ENCODE measurements at places on chromosomes 1 and 21.

- DNase-seq: no peak
Observed at GRCh38 chr1:75708910-75709309, 15.6 kb upstream of the ACADM start.

DNA sequence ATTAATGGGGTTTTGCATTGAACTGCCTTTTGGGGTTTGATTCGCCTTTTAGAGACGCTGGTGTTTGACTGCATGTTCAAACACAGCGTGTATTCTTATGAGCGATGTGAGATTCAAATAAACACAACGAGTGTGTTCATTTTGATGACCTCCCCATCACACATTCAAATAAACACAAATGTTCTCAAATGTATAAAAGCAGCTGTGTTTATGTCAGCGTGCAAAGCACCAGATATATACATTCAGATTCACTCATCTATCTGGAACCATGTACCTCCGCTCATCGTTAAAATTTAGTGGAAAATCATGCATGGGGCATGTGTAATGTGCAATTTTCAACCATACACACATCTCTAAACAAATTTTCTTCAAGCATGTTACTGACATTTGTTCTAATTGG is 21.4 kb upstream of the LMO4 start:
- DNase-seq: no peak

DNA sequence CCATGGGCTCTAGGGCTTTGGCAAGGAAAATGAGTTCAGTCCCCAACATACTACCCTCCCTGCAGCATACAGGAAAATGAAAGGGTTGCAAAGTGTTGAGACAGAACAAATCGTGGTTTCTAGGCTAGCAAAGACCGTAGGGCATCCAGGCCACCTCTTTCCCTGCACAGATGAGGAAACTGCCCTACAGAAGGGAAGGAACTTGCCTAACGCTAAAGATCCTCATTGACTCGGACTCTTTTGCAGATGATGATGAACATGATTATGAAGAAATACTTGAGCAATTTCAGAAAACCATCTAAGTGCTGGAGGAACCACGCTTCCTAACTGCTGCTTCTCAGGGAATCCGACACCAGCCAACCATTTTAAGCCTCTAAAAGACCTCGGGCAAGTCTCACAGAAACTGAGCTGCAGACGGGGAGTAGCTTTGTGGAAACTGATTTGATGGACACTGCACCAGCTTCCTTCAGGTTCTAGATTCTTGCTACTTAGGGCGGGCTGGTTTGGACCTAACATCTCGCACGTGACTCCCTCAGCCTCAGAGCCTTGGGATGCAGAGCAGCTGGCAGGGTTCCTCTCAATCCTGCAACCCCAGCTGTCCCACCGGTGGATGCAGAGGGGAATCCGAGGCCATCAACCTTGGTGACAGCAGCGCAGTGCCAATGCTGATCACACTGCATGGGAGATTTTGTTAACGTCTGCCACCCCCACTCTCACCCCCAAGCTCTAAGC is 13.4 kb downstream of the THEMIS2 start:
- no peak for DNase-seq

- no peak for DNase-seq
Observed at GRCh38 chr1:43293176-43293575, 7.6 kb upstream of the TIE1 start.

- no peak for DNase-seq
Observed at GRCh38 chr1:64754173-64754572, 9.3 kb downstream of the RAVER2 start.

DNA sequence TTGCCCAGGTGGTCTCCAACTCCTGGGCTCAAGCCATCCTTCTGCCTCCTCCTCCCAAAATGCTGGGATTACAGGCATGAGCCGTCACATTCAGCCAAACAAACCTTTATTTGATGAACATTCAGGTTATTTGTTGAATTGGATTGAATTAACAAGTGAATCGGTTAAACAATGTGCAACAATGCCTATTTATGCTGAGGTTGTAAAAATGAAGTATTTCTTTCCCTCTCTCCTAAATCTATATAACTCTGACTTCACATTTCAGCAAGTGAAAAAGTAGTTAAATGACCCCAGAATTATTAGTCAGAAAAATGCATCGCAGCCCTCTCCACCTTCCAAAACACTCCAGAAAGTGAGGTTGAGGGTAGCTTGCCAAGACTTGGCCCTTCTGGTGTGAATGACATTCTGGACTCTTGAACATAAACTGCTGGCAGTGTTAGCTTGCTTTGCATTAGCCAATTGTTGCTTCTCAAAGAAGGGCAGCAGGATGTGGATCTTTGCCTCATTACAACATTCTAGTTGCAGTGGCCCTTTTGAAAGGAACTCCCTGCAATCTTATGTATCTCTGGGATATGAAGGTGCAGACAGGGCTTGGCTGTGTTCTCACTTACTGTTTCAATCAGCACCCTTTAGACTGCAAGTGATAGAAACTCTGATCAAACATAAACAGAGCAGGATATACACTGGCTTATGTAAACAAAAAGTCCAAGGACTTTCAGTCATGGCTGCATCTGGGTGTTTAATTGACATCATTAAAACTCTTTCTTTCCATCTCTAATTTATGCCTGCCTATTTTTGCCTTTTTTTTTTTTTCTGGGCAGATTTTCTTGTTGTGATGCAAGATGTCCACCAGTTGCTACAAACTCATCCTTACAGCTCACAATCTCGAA is 22.4 kb downstream of the EDN2 start:
- no peak for DNase-seq

GRCh38 chr1:170310014-170310405 is 164.3 kb downstream of the NTMT2 start:
- no peak for DNase-seq

DNA sequence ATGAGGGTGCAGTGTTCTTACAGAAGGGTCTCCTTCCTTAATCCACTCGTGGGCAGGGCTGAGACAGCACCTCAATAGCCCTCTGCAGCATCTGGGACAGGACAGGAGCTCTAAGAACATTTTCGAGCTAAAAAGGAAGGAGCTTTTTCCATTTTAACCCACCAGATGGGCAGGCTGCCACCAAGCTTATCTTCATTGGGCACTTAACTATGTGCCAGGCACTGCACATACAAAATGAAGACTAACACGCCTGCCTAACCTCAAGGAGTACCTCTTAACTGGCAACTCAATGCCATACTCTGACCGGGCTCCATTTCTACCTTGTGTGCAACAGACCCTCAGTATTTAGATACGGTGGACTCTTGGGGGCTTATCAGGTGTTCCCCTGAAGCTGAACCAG is 48.2 kb downstream of the SSBP3 start:
- DNase-seq: no peak

- DNase-seq: no peak
Observed at GRCh38 chr1:25727088-25727487, 72.9 kb upstream of the SELENON start.

GRCh38 chr1:101497881-101498559 is 261.2 kb downstream of the S1PR1 start:
- DNase-seq: no peak

DNA sequence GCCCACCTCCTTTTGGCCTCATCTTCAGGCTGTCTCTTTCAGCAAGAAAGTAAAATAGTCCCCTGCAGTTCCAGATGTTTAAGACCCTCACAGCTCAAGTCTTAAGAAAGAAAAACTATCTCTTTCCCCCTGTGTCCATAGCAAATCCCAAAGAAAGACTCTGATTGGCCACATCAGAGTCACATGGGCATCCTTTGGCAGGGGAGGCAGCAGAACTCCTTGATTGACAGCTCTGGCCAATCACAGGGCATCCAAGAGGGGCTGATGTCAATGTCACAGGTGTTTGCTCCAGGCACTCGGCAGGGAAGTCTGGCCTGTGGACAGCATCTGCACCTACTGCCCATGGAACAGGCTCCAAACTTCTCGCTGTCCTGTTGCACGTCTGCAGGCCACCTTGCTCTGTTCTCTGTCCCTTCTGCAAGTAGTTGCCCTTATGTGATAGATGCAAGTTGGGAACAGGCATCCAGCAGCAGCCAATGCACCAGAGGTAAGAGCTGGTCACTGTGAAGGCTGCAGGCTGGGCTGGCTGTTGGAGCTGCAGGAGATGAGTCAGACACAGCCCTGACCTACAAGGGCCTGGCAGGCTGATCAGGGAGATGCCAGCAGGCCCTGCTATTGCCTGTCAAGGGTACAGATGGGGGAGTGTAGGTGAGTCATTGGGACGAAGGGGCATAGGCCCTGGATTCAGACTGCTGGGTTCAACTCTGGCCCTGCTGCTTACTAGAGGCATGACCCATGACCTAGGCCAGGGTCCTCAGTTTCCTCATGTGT is 96.8 kb upstream of the TMEM51 start:
- peak; percentile 63 for DNase-seq

DNA sequence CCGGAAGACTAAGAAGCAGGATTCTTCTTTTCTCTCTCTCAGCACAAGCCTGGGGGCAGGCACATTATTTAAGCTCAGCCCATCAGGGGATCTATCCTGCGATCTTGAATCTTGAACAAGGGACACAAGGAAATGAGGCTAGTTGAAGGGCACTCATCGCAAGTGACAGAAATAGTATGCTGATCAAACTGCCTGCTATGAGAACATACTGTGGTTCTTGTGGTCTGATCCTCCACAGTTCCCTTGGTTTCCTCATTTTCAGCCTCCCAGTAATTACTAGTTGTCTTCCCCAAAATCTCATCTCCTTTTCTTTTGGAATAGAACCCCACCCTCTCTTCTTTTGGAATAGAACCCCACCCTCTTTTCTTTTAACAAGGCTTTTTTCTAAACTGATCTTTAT is 6.5 kb downstream of the ANKRD45 start:
- no peak for DNase-seq

DNA sequence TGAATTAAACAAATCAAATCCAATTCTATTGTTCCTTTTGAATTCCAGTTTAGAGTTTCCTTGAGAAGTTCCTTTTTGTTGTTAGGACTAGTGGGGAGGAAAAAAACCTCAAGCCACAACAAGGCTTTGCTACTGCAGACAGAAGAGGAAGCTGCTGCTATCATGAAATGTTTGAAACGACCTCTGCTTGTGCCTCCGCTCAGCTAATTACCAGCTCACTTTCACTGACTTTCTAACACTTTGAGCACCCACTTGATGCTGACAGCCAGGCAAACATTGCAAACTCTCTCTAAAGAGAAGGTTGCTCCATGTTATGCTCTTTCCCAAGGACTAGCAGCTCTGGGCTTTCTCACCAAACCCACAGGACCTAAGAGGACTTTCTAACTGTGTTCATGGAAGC is 203.9 kb upstream of the PROX1 start:
- no peak for DNase-seq

- DNase-seq: no peak
Observed at GRCh38 chr1:109538827-109539555, 681 bp upstream of the GPR61 start.

DNA sequence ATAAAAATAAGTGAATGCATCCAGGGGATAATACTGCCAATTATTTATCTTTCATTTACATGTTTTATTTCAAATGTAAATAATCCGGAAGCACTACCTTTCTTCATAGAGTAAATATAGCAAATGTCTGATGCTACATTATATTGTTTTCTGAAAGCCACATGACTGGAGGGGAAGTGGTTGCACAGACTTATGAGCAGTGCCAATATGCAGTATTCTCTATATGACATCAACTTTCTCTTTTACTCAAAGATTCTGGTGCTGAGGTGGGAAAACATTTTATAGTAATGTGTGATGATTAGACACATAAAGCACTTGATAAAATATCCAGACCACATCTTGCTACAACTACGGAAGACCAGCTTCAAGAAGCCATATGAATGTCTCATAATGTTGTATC is 314.7 kb downstream of the NEGR1 start:
- no peak for DNase-seq

- DNase-seq: peak; percentile 45
Observed at GRCh38 chr1:245079021-245079609, 75.7 kb upstream of the KIF26B start.

GRCh38 chr1:118300808-118301207 is 115.8 kb upstream of the SPAG17 start:
- no peak for DNase-seq

DNA sequence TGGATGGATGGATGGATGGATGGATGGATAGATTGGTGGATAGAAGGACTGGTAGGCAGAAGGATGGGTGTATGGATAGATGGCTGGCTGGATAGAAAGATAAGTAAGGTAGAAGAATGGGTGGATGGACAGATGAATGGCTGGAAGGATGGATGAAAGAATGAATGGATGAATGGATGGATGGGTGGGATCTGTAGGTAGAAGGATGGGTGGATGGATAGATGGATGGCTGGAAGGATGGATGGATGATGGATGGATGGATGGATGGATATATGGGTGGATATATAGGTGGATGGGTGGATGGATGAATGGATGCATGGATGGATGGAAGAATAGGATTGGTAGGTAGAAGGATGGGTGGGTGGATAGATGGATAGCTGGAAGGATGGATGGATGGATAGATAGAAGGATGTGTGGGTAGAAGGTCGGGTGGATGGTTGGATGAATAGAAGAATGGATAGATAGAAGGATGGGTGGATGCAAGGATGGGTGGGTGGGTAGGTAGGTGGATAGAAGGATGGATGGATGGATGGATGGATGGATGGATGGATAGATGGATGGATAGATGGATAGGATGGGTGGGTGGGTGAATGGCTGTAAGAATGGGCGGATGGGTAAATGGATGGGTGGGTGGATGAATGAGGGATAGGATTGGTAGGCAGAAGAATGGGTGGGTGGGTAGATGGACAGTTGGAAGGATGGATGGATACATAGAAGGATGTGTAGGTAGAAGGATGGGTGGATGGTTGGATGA is 7.5 kb downstream of the MASP2 start:
- no peak for DNase-seq

DNA sequence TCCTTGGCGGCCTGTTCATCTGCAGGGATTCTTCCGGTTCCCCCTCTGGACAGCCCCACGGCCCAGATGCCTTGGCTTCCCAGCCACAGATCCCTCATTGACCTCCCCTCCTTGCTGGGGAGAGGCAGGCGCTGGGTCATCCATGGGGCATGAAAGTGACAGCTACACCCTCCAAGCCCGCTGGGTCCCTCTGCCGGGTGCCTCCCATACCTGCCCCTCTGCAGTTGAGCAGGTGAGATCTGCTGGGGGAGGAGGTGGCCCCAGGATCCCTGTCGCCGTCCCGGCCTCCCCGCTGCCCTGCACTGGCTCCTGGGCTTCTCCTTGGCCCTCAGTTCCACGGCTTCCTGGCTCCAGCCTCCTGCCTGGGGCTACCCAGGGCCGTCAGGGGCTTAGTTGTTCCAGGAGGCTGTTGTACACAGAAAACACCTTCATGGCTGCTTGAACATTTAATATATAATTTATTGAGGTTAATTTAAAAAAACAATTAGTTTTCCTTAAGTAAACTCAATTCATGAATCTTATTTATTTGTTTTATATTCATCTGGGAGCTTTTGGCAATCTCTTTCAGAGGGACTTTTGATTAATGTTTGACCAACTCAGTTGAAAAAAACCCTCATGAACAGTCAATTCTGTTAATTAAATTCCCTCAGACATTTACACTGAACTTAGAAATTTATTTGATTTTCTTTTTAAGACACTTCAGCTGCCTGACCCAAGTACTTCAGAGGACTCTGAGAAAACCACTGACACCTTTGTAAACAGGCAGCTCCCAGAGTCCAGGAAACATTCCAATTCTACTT is 67.6 kb upstream of the ABCG1 start:
- DNase-seq: no peak

All from RCC 7860 (cell line).